ENCODE measurements at places on chromosomes 3 and 15.

DNA sequence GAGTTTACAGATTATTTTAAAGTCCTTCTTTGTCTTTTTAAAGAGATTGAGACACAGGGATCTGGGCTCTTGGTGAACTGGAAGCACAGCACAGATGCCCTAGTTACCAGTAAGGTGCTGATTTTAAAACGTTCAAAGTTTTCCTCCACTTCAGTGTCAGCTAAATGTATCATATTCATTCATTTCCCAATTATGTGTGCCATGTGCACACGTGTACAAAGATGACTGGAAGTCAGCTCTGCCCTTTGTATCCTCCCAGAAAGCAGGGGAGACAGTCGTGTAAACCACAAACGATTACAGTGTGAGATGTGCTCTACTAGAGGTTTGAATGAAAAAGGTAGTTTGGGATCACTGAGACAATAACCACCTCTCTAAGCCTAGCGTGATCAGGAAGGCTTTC is 730 bp downstream of the ZKSCAN7 start:
- DNase-seq: peak; percentile 3

DNA sequence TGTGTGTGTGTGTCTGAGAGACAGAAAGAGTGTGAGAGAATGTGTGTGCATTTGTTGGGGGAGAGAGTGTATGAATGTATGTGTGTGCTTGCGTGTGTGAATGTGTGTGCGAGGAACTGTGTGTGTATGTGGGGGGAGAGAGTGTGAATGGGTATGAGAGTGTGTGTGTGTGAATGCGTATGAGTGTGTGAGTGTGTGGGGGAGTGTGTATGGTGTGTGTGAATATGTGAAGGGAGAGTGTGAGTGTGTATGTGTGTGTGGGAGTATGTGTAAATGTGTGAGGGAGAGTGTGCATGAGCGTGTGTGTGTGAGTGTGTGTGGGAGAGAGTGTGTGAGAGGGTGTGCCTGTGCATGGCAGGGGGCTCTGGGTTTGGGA is 79.8 kb upstream of the ABHD17C start:
- no peak for DNase-seq

DNA sequence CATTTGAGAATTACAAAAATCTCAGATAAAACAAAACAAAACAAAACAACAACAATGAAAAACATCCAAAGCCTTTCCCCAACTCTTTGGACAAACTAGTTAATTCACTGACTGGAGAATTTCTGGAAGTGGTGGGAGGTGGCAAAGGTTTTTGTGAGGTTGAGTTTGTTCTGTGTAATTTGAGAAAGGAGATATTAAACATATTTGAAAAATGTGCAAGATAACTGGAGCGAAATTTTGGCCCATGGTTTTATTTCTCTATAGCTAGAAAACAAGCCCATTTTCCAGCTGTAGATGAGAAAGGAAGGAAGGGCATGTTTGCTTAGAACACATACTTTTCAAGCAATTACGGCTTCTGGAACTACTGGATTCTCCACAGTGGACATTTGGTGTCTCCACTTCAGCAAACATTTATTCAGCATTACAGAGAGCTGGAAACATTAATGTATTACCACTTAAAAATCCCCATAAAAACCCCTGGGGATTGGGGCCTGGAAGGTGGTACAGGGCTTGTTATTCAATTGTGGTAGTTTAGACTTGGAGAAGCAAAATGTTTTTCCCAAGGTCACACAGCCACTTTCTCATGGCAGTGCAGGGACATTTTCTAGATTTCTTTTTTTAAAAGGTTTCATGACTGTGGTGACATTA is 135.8 kb downstream of the THSD4 start:
- DNase-seq: no peak

DNA sequence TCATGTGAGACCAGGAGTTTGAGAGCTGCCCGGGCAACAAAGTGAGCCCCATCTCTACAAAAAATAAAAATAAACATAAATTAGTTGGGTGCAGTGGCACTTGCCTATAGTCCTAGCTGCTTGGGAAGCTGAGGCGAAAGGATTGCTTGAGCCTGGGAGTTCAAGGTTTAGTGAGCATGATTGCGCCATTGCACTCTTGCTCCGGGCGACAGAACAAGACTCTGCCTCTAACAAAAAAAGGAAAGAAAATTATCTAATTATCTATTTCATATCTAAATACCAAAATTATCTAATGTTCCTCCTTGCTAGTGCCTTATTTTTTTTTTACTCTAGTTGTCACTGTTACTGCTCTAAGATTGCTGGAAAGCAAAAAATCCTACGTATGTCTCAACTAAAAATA is 16.7 kb upstream of the PAK6 start:
- no peak for DNase-seq

DNA sequence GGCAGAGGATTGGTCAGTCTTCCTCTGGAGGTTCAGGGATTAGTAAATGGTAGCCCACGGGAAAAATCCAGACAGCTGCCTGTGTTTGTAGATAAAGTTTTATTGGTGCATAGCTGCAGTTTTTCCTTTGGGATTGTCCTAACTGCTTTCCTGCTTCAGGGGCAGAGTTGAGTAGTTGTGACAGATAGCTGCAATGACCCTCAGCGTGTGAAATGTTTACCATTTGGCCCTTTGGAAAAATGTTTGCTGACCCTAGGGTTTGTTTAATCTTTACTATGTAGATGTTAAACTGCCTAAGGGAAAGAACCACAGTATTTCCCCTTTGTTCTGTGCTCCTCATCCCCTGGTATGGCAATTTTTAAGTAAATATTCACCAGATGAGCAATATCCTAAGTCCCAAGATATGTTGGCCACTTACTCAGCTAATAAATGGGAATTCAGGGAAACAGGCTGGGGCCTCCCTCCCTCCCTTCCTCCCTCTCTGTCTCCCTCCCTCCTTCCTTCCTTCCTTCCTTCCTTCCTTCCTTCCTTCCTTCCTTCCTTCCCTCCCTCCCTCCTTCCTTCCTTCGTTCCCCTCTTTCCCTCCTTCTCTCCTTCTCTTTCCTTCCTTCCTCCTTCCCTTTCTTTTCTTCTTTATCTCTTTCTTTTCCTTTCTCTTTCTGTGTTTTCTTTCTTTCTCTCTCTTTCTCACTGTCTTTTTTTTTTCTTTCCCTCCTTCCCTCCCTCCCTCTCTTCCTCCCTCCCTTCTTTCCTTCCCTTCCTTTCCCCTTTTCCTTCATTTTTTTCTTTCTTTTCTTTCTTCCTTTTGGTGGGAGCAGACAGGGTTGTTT is 234.6 kb upstream of the BHLHE40 start:
- DNase-seq: no peak

- no peak for DNase-seq
Observed at GRCh38 chr15:58309963-58310928, 121.5 kb upstream of the LIPC start.

DNA sequence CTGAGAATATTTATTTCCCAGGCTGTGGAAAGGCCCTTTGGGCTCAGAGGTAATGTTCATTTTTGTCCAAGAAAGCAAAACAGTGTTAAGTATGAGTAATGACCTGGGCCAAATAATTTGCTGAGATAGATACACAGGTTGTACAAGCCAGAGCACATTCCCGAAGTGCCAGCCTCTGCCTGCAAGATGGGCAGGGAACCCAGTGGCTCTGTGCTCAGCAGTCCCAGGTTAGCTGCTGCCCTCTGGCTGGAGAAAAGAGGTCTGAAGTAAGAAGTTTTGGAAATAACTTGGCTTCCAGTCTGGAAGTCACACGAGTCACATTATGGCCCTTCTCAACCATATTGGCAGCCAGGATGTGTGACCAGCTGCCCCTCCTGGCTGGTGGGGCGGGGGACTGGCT is 20.2 kb downstream of the MYZAP start:
- peak; percentile 43 for DNase-seq

DNA sequence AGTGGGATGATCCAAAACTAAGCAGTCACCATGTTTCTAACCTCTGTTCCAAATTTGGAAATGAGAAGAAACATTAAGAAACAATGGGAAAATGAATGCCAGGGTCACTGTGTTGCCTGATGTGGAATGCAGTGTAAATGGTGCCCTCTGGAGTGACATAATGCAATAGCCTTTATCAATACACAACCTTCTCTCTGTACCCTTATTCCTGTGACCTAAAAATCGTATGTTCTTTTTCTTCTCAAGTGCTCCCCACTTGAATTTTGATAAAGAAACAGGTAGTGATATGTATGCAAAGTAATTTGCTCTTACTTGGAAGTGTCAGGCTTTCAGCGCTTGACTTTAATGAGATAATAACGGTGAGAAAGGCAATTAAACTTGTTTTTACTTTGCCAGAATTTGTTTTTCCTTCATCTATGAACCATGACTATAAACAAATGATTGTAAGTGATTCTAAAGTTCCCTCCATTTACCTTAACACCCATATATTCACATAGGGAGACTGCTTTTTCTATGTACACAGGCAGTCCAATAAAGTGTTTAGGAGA is 145.8 kb upstream of the THRB start:
- peak; percentile 51 for DNase-seq

All from GM23338 (cell line).